ENCODE measurements at places on chromosomes 2 and 18.

- DNase-seq: no peak
Measured at GRCh38 chr2:239723486-239724193, 301.5 kb downstream of the NDUFA10 start.

DNA sequence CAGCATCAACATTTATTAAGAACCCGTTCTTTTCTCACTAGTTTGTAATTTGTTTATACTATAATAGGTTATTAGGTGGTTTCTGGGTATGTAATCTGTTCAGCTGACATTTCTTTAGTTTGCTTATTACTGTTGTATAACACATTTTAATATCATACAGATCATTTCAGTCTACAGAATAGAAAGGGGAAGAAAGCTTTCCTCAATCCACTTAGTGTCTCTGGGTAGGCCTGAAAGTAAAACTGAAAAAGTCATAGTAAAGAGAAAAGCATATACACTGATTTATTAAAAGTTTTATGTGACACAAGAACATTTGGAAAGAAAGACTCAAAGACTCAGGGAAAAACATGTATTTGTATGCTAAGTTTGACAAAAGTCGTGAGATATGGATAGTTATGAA, 16.8 kb upstream of the KCNJ3 start:
- no peak for DNase-seq

GRCh38 chr18:3368193-3368592, 81.8 kb upstream of the TGIF1 start:
- DNase-seq: no peak

- DNase-seq: no peak
Measured at GRCh38 chr2:92326-92725, 46.0 kb upstream of the FAM110C start.

- no peak for DNase-seq
Measured at GRCh38 chr18:30763902-30764350, 278.6 kb downstream of the DSC3 start.

GRCh38 chr2:44537264-44537663, 175.5 kb downstream of the CAMKMT start:
- DNase-seq: no peak
